T follicular helper cell (primary cell): ENCODE measurements at places on chromosomes 5 and 9.

DNA sequence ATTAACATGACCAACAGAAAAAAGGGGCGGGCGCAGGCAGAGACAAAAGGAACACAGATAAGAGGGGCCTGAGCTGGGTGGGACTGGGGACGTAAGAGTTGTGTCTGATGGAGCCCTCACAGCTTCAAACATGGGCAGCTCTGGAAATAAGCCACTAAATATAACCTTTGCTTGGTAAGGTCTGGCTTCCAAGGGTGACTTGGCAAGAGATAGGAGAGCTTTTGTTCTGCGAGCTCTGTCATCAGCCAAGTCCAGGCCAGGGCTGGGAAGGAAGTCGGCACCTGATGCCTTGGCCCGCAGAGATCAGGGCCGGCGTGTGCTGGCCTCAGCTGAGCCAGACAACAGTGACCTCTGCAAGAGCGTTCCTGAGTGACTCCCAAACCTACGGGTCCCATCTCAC is 11.8 kb downstream of the TRUB2 start:
- no peak for DNase-seq

GRCh38 chr9:8382266-8382665 is 582.7 kb upstream of the DMAC1 start:
- DNase-seq = no peak

DNA sequence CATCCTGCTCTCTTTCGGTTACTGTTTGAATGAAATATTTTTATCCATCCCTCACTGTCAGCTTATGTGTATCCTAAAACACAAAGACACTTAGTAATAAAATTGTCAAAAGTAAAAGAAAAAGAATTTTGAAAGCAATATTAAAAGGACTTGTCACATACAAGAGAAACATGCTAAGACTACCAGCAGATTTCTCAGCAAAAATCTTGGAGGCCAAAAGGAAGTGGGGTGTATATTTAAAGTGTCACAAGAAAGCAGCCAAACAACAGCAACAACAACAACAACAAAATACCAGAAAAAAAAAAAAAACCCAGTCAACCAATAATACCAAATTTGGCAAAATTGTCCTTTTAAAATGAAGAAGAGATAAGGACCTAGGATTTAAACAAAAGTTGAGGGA is 678.7 kb upstream of the TYRP1 start:
- no peak for DNase-seq

DNA sequence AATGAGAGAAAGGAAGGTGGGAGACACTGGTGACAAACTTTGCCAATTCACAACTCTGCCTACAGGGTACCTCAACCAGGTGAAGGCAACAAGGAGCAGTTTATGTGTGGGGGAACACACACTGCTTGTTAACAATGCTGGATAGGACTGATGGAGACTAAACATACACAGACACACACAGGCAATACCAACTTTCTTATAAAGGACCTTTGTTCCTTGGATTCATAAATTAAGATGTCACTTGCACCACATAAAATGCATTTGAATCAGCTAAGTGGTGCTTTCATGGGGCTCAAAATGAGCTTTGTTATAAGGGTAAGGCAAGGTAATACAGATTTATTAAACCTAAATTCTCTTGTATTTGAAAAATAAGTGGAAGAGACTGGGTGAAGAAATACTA is 4.0 kb downstream of the TSTD2 start:
- no peak for DNase-seq

GRCh38 chr9:123310551-123311249 is 42.3 kb upstream of the STRBP start:
- DNase-seq = no peak
